Coronary artery (tissue), 2 donors: ENCODE measurements at places on chromosomes 4 and X.

- no peak for DNase-seq
Observed at GRCh38 chrX:150155436-150156035, 207.6 kb upstream of the MAMLD1 start.

- no peak for DNase-seq
Observed at GRCh38 chr4:161287678-161288352, 876.0 kb downstream of the FSTL5 start.

- no peak for DNase-seq
Observed at GRCh38 chrX:109643687-109644086, 18.7 kb upstream of the KCNE5 start.

DNA sequence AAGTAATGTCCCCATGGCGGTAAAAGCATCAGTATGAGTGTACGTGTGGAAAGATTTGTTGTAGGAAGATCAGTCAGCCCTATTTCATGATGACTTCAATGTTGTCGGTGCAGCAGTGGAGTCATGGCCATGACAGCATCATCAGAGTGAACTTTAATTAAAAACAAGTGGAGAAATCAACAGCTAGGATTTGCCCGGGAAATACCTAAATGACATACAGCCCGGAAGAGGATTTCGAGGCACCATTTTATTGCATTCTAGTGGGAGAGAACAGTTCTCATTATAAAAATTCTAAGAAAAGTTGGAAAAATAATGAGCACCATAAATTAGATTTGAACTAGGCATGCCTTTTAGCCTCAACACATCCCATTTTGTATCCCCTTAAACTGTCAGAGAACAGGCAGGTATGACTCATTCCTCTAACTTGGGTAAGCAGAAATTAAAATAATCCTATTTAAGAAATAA, 170.1 kb downstream of the SHROOM3 start:
- DNase-seq: no peak

DNA sequence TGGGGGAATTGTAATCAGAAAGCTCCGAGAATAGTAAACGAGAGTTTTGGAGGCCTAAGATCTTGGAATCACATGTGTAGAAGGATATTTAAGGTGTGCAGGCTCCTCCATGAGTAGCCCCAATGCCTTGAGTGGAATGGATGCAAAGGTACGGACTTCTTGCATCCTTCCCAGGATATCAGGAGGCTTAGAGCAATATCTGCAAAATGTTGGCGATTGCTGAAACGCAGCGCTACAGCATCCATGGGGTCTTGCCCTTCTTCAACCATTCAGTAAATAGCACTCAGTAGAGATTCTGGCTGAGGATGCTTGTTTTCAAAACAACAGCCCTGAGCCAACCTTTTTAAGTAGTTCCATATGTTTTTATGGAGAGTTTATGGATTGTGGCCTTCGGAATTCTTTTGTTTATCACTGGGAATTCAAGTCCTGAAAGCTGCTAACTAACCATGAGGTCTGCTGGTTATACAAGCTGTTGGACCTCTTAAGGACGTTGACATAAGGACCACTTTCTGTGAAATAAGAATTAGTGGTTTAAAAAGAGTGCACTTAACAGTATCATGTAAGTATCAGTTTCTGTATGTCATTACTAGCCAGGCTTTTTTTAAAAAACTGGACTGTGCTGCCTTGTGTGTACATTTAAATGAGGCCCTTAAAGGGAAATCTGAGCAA, 228.8 kb upstream of the PGRMC2 start:
- DNase-seq: no peak

GRCh38 chrX:69539437-69539836, 35.3 kb downstream of the NALF2 start:
- no peak for DNase-seq

DNA sequence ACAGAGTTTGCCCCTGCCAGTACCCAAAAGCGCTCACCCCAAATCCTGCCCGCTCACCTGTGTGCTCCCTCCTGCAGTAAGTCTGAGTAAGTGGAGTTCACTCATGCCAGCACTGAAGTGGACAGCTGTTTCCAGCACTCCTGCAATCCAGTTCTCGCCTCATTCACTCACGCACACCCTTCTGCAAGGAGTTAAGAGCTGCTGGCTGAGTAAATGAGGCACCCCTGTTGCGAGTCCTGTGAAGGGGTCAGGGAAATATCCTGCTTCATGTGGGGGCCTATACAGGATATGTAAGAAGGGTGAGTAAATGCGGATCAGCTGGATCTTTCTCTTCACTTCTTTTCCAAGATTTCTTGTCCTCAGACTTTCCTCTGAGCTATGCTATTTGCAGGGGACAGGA, 23.5 kb downstream of the CXCL8 start:
- no peak for DNase-seq

GRCh38 chrX:18797141-18797540, 89.7 kb downstream of the PPEF1 start:
- no peak for DNase-seq

DNA sequence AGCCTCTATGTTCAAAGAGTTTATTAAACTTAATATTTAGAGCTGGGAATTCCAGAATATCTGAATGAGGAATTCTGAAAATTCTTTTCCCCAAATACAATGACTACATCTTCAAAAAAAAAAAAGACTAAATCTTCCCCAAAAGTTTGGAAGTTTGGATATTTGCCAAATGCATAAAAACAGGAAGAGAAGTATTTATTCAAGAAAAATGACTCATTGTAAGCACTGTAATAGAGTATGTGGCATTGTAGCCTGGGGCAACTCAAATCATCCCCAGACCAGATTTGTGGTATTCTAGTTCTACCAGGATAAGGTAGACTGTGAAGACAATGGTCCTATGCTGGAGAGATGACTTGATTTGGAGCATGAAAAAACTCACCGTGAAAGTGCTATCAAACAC, 78.5 kb upstream of the PDHA2 start:
- DNase-seq: no peak

DNA sequence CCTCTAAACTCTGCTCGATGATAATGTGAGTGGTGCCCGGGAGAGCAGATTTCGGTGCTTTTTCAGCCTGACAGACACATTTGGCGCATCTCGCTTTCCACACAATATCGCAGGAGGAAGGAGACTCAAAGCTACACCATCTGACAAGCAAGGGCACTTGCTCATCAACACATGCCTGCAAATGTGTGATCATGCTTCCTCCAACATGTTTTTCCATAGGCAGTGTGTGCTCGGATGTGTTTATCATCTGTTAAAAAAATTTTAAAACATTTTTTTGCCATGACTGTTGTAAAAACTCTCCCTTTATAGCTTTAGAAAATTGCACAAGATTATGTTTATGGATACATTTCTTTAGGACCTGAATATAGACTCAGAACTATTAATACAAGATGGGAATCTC, 170.3 kb upstream of the PUDP start:
- no peak for DNase-seq

GRCh38 chrX:75181721-75182120, 25.6 kb upstream of the ABCB7 start:
- DNase-seq: no peak

DNA sequence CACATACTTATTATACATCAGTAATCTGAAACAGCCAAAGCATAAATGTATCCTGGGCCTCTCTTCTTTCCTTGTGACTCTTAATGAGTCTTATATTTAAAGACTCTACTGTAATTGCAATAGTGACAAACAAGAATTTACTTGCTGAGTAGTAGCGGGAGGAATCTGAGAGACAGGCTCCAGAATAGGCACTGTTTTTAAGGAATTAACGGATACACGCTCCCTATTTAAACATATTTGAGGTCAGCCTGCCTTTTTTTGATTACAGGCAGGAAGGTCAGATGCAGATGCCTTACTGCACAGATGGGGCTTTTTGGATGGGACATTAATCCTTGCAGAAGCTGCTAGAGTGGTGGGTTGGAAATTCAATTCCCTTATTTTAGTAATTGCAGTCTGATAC, 196.3 kb upstream of the ANXA3 start:
- DNase-seq: no peak

- DNase-seq: no peak
Observed at GRCh38 chr4:170083541-170083940, 6.2 kb downstream of the AADAT start.

DNA sequence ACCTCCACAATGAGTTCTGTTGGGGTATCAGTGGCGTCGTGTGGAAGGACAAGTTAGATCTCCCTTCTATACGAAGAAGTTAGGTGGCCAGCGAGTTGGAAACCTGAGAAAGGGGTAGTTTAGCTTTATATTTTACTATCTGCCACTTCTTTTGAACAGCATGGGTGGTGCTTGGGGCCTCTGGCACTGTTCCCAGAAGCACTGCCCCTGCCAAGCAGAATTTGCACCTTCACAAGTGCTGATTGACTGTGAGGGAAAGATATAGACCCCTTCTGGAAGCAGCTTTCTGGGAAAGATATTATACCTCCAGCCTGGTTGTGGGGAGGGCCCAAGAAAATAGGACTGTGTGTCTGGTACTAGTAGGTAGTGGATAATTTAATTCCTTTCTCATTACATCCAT, 246.9 kb downstream of the FBXO8 start:
- no peak for DNase-seq

- no peak for DNase-seq
Observed at GRCh38 chr4:20352163-20352431, 100.4 kb downstream of the SLIT2 start.

DNA sequence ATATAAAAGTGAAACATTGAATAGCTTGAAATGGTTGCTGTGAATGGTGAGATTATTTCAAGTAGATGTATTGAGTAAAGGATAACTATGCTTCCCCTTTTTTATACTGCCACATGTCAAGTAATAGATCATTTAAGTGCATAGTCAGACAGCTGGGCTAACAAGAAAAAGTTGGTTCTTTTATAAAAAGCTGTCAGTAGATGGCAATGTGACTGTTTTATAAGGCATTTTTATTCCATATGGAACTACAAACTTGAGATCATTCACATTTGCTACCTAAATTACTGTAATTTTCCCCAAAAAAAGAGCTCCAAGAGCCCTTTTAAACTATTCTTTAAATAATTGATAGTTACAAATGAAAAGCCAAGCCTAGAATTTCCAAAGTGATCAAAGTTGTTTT, 831.0 kb downstream of the C4orf33 start:
- DNase-seq: no peak

DNA sequence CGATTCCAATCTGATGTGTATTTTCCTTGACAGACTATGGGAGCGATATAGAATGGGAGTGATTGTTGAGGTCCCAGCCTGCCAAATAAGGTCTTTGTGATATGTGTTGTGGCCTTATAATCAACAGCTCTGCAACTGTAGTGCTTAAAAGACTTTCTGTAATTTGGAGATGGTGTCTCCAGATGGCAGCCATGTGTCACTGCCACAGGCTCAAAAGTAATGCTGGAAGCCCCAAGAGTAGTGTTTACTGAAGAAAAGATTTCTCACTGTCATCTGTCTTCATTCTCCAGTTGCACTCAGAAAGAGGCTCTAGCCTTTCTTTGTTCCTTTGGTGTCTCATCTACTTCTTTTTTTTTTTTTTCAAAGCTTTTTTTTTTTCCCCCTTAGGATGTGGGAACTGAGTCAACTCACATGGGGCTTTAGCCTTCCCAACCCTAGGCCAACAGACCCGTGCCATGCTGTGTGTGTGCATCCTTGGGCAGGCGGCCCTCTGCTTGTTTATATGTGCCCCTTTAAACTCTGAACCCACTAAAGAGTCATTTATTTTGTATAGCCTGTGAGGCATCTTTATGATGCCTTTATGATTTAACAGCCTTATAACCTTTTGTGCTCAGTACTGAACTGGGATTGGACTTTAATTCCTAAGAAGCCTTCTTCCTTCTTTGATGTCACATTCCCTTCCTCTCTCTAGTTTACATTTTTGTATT, 15.6 kb downstream of the SRPX2 start:
- no peak for DNase-seq

DNA sequence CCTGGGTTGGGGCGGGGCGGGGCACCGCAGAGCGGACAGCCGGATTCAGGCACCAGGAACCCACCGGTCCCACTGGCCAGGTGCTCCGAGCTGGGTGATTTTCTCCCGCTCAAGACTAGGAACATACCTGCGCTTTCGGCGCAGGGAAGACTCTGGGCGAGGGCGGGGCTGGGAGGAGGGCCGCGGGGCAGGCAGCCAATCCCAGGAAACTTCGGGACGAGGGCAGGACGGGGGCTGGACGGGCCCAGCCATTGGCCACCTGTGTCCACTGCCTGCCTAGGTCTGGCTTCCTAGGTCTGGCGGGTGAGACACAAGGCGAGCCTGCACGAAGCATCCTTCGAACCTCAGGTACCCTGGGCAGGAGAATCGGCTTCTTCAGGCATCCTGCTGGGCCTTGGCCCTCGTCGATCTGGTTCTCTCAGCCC, 274 bp upstream of the ERVMER34-1 start:
- DNase-seq: peak; percentile 73

GRCh38 chr4:6012200-6012599, 6.0 kb downstream of the C4orf50 start:
- no peak for DNase-seq
